ENCODE measurements at places on chromosomes 5 and 9.

DNA sequence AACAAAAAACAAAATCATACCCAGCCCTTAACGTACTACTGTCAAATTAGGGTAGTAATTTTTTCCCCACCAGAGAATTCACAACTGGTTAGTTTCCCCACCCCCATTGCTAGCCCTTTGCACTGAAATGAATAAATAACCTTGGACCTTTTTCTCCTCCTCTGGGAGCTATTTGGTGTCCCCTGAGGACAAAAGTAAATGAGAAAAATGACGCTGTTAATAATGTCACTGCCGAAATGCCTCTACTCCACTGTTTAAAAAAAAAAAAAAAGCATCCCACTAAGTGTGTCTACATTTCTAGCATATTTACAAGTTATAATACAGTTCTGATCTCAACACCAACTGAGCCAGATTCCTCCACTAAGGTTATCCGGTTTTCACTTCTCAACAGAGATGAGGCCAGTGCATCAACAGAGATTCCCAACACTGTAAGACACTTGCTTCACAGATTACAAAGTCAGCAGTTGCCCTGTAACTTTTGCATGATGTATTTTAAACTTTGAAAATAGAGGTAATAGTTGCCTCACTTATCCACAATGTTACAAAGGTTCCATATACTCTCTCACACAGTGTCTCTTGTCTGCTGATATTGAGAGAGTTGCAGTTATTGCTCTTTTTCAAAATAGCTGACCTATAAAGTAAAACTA lies 5.1 kb upstream of the NFIB start:
- DNase-seq: no peak

GRCh38 chr9:130912932-130913598 lies 16.5 kb upstream of the QRFP start:
- no peak for DNase-seq

DNA sequence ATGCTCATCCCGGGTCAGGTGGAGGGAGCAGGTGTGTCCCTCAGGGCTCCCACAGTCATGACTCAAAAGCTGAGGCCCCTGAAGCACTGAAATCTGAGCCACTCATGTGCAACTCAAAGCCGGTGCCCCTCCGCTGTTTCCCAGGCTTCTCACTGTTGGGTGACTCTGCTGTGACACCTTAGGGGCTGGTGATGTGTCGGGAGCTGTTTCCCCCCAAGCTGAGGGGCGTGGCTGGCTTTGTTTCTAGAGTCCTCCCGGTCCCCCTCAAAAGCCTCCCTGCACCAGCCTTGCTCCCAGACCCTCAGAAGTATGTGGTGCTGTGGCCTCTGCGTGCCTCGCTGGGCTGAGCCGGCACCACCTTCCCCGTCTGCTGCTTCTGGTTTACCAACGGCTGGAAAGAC lies 39.7 kb downstream of the PLPP7 start:
- no peak for DNase-seq

DNA sequence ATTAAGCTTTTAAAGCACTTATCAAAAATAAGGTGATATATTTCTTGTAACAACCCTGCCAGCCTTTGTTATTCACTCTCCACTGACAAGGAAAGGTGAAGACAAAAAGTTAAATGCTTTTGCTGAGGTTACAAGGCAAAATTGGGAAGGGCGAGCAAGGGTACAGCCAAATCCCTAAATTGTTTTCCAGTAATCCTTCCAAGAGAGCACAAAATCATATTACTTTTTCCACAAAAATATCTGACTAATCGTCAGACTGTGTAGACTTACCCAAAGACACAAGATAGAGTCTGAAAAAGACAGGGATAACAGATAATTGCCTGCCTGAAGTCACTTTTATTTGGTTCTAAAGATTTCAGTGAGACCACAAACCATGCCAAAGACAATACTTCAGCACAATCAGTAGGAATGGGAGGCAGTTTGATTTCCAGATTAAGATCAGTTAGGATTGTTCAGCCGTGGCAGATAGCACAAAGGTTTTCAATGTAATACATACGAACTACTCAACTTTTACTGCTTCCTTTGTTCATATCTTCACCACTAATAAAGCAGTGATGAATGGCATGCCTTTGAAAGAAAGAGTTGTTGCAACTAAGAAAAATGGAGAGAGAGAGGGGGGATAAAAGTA lies 383.8 kb upstream of the TUSC1 start:
- no peak for DNase-seq

- DNase-seq: no peak
Measured at GRCh38 chr5:109390188-109390587, 19.6 kb downstream of the PJA2 start.

DNA sequence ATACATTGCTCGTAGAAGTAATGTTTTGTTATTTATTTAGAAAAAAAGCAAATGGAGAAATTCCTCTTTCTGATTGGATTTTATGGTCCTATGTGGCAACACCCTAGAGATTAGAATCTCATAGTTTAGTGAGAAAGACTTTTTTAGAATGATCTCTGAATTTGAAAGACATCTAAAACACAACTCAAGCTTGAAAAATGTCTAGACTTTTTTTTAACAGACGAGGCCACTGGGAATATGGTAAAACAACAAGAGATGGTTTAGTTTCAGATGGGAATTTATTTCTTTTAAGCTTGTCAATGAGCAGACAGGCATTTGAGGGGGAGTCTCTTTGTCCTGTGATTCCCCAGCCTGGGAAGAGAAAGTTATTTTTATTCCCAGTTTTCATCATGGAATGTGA lies 122.1 kb downstream of the NTRK2 start:
- no peak for DNase-seq

- DNase-seq: peak; percentile 24
Measured at GRCh38 chr5:65825408-65826328, 100.7 kb upstream of the ERBIN start.

DNA sequence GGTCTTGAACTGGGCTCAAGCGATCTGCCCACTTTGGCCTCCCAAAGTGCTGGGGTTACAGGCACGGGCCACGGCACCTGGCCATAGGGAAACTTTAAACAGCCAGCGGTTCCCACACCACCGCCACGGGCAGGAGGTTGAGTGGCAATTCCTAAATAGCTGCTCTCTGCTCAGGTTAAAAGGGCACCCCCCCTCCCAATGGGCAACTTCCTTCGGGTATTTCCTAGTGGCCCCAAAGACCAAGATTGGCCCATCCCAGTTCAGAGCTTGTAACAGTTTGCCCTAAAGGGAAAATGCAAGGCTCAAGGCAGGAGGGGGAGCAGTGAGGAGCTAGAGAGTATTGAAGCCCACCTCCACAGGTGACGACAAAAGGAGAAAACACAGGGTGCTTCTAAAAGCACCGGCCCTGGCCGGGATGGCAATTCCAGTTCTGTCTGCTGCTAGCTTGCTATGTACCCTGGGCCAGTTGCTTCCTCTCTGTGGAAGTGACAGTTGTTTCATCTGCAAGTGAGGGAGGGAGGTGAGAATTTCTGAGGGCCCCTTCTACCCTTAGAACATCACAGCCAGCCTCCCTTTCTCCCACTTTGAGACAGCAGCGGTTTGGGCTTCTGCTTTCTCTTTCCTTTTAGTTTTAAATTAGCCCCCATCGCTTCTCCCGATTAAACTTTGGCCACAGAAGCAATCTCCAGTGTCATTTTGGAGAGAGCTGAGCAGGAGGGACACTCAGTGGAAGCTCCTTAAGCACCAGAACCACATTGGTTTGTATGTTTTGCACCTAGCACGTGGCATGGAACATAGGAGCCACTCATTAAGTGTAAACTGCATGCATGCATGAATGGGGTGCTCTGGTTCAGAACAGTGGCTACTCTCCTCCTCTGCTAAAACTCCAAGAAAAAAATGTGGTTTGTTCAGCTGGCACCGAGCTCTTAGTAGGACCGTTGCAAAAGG lies 17.3 kb upstream of the TNIP1 start:
- DNase-seq: peak; percentile 42

- no peak for DNase-seq
Measured at GRCh38 chr5:115930630-115931337, 31.5 kb upstream of the LVRN start.
